ENCODE measurements at places on chromosomes 11 and 22.

DNA sequence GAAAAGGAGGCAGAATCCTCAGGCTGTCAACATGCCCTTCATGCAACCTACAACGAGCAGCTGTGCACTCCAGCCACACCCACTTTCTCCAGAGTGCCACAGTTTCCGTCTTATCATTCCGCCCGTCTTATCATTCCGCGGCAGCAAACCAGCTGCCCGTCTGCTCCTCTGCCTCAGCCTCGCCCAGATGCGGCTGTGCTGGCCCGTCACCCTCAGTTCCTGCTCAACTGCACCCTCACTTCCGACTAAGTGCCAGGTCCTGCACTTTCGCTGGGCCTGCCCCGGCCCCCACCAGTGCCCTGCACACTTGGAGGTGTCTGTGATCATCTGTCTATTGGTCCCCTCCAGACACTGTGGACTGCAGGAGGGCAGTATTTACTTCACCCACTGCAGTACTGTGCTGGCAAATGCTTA lies 43.7 kb downstream of the MICAL3 start:
- DNase-seq: peak; percentile 17

DNA sequence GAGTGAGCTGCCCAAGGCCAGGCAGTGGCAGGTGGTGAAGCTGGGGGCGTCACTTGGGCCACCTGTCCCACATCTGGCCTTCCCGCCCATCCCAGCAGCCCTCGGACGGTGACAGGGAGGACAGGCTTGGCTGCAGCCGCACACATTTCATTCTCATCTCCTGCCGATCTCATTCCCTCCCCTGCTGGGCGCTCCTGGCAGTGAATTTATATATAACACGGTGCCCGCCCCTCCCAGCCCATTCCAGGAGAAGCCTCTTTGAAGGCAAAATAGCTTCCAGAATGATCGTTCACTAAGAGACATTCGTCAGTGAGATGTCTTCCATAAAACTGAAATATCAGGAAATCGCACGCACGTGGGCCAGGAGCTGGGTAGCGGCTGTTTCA lies 861.3 kb downstream of the TBC1D22A start:
- no peak for DNase-seq

GRCh38 chr11:2002042-2002776 lies 4.6 kb upstream of the H19 start:
- no peak for DNase-seq

GRCh38 chr11:3132831-3133260 lies 32.3 kb downstream of the OSBPL5 start:
- DNase-seq: no peak

DNA sequence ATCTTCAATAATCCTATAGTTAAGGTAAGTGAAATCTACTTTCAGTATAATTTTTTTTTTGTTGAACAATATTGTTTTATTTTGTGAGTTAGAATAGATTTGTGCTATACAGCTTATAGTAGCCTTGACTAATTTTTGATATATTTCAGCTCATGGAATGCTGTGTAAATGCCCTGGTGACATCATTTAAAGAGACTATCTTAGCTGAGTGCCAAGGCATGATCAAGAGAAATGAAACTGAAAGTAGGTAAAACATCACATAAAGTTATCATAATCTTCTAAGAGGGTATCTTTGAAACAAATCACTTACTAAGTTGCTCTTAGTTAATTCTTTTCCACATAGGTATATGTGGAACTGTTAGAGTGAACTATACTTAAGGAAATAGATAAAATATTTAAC lies 51.4 kb upstream of the ACAT1 start:
- DNase-seq: no peak

DNA sequence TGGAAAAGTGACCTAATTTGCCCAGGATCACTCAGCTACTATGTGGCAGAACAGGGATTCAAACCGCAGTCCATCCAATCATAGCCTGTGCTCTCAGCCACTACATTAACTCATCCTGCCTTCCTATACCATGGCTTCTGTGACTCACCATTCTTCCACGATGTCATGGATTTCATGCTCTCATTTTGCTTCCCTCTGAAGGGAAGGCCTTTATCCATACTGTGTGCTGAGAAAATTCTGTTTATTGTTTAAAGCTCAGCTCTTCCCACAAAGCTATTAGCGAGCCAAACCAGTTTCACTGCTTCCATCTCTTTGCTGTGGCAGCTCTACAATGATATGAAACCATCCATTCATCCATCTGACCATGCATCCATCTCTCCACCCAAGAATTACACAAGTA lies 289.9 kb downstream of the TENM4 start:
- DNase-seq: no peak

DNA sequence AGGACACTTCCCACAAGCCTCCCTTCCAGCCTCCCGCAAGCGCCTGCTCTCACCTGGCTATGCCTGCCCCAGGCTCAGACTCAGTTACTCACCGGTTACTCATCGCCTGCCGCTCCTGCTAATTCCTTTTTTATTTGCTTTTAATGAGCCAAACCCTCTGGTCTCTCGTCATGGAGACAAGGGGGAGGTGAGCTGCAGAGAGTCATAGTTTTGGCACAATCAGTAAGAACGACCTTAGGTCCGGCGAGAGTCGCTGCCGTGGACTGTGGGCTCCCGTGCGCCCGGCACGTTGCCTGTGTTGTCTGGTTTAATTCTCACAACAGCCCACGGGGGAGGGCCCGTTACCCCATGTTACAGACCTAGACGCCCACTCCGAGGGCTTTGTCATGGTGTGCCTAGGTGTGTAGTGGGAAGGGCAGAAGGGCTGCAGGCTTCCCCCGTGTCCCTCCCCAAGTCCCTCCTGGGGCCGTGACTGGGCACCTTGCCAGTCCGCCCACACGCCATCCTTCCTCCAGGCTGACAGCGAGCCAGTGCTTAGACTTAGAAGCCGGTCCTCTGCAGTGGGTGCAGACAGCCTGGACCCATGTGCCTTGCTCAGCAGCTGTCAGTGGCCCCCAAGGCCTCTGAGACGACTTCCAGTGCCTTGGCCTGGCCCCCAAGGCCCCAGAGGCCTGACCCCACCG lies 42.2 kb downstream of the WNT7B start:
- DNase-seq: no peak

- no peak for DNase-seq
These were observed 298.0 kb upstream of the PLET1 start for GRCh38 chr11:112558691-112559090.

- DNase-seq: no peak
These were observed 25.3 kb downstream of the SIK2 start for GRCh38 chr11:111627591-111627990.

DNA sequence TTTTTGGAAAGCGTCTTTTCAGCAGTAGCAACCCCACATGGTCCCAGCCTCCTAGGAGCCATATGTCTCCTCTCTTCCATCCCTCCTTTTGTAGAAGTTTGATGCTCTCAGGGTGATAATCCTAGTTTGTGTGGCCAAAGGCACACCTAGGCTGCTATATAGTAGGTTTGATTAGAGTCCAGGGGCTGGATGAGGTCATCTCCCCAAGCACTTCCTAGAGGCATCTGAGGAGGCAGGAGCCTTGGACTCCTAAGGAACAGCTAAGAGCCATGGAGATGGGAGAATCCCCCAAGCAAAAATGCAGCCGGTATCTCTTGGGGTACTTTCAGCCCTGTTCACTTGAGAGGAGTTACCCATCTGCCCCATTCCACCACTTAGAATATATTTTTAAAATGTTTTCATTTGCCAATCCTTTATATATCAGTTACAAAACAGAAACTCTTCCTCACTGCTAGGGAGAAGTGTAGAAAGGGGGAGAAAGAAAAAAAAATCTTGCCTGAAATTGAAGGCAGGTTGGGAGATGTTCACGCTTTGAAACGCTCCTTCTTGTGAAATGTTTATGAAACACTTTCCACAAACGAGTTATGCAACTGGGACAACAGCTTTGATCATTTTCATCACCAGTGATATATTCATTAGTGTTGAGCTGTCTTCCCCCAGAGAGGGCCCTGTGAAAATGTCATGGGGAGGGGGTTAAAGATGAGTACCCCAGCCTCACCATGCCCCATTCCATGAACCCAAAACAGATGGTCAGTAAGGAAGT lies 31.9 kb upstream of the TLCD5 start:
- no peak for DNase-seq

DNA sequence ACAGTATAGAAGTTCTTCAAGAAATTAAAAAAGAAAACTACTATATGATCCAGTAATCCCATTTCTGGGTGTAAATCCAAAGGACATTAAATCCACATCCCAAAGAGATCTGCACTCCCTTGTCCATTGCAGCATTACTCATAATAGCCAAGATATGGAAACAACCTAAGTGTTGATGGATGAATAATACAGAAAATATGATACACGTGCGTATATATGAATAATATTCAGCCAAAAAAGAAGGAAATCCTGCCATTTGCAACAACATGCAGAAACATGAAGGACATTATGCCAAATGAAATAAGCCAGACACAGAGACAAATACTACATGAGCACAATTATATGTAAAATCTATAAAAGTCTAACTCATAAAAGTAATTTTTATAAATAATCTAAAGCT lies 306.3 kb upstream of the ANO3 start:
- no peak for DNase-seq

DNA sequence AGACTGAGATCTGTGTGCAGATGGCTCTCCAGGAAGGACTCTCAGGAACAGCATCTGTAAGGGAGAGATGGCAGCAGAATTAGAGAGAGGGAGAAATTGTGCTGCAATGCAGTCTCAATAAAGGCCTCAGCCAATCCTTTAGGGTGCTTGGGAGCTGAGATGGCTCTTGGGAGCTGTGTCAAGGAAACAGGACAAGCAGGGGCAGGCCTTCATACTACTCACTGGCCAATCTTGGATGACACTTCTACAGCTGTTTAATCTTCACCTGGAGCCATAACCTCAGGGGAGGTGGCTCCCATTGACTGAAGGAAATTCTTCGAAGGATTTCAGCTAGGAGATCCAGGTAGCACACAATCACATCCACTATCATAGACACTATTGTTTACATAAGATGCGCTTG lies 10.0 kb downstream of the OR5B21 start:
- DNase-seq: no peak

DNA sequence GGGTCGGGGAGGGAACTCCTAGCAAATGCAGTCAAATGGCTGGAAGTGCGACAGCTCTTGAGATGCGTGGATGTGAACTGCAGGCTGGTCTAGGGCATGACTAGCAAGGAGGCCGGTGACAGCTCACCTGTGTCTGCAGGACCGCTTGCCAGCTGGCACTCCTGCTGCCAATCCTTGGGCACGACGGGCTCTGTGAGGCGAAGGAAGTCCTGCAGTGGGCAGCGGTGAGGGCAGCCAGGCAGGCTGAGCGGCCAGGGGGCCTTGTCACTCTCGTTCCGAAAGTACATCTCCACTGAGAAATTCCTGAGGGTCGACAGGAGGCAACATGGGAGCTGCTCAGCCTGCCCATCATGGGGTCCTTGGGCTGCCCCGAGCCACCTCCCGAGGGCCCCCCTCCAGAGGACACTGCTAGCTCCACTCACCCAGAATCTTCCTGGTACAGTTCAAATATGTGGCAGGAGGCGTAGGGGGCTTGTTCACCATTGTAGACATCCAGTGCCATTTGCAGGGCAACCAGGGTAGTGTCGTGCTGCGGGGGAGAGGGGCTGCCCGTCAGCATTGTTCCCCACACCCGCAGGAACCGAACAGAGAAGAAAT lies 5.9 kb downstream of the ACP2 start:
- DNase-seq: no peak

DNA sequence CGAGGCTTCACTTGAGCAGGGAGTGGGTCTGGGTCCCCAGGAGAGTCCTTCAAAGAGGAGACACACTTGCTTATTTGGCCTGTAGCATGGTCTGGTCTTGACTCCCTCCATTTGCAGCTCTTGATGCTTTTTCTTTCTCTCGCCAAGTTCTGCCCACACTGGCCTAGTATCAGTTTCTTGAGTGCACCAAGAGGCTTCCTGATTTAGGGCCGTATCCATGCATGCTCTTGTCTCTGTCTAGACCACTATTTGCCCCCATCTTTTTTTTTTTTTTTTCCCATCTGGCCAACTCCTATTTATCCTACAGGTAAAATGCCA lies 170.7 kb downstream of the GRIK4 start:
- no peak for DNase-seq

DNA sequence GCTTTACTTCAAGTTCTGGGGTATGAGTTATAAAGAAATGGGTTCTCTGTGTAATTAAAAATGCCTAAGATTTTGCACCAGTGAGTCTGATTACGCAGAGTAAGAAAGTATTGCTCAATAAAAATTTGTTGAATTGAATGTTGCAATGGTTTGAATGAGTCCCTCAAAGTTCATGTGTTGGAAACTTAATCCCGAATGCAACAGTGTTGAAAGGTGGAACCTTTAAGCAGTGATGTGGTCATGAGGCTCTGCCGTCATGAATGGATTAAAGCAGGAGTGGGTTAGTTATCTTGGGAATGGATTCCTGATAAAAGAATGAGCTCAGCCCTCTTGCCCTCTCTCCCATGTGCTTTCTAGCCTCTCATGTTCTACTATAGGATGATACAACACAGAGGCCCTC lies 52.6 kb upstream of the SESN3 start:
- DNase-seq: no peak

- no peak for DNase-seq
These were observed 128.3 kb downstream of the DDX10 start for GRCh38 chr11:108793138-108793537.

- no peak for DNase-seq
These were observed 3.7 kb downstream of the OAF start for GRCh38 chr11:120214581-120214980.

Measured in stimulated activated CD4-positive, alpha-beta T cell treated with anti-CD3 and anti-CD28 coated beads, Interleukin-15, amount 100 ng/mL, for 1 hour (primary cell).